ENCODE measurements at places on chromosomes 7 and 10.

- no peak for DNase-seq
These were observed 255.5 kb upstream of the C7orf33 start for GRCh38 chr7:148334959-148335577.

- DNase-seq = peak; percentile 79
These were observed at the start of gene SHTN1 for GRCh38 chr10:117005026-117005526. SHTN1 (minus strand) TSS chr10:117005187; CDS start chr10:117005079, 108 bp downstream.

- DNase-seq = no peak
These were observed 247.1 kb downstream of the KCNMA1 start for GRCh38 chr10:77390481-77390891.

DNA sequence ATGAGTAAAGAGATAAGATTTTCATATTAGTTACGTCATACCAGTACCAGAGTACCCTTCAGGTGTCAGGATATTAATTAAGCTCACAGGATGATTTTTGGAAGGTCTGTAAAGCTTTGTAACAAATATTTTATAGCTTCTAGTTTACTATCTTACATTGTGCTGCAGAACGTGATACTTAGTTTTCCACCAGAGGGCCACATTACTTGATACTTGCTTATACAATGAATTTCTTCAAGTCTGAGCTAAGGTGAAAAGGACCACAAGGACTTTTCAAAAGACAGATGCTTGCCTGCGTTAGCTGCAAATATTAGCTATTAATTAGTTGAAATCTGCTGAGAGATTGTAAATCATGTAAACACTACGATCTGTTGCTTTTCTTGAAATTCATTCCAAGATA, 12.2 kb downstream of the FOXP2 start:
- DNase-seq = no peak

DNA sequence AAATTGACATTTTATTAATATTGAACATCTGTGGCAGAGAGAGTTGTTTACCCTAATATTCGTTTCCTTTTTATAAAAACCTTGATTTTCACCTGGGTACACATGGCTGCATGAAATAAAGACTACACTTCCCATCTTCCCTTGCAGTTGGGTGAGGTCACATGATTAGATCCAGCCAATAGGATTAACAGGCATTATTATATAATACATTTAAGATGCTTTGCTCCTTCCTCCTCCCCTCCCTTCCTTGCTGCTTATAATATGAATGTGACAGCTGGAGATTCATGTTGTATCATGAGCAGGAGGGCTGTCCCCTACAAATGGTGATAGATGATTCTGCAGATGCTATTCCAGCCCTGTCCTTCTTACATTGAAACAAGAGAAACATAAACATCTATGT, 146.6 kb downstream of the SH2D4B start:
- DNase-seq = no peak

DNA sequence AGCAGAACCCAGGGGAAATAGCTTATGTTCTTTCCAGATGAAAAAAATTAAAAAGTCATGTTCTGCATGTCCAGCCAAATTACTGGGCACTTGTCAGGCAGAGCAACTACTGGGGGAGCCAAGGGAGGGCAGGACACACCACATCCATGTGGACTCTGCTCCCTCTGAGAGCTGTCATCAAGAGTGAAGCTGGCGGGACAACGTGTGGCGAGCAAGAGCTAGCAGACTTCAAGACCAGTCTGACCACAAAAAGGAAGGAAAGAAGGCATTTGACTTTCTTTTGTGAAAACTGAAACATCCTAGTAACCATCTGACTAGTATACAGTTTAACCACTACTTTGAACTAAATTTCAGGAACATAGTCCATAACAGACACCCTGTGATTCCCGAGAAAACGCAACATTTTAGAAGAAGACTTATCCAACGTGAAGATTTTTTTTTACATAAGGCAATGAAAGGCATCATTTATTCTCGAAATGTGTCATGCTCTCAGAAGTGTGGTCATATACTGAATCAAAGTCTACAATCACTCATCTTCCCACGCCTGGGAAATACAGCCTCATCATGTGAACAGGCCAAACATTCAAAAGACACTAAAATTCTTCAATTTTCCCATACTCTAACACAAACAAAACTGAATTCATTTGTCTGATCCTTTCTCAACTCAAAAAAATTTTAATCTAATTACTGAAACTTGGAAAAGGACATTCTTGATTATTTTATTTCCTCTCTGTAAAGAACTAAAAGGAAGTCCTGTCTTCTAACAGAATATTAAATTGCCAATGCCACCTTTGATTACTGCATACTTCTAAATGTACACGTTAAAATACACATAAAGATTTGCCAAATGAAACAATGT, 15.5 kb downstream of the CYTH3 start:
- DNase-seq = no peak
